ENCODE measurements at places on chromosomes 7 and 10.

- H3K27ac ChIP-seq: no peak overlapping the region
- no peaks in the 10 kb centered on the region for H3K27me3 ChIP-seq
- no peaks in the 10 kb centered on the region for H3K36me3 ChIP-seq
- peaks cover 16% of the 10 kb centered on the region for H3K4me1 ChIP-seq
- H3K4me3 ChIP-seq: no peak overlapping the region
Measured at GRCh38 chr10:36185097-36185496, 543.0 kb upstream of the FZD8 start.

GRCh38 chr10:60799971-60800650 is 21.8 kb downstream of the CDK1 start:
- DNase-seq: no peak
- no peak overlapping the region for H3K27ac ChIP-seq
- no peak overlapping the region for H3K4me3 ChIP-seq
- no peaks in the 10 kb centered on the region for H3K4me1 ChIP-seq
- no peaks in the 10 kb centered on the region for H3K27me3 ChIP-seq

GRCh38 chr10:59945590-59945989 is 39.2 kb upstream of the CCDC6 start:
- no peak overlapping the region for H3K4me3 ChIP-seq
- DNase-seq: no peak
- H3K36me3 ChIP-seq: no peaks in the 10 kb centered on the region
- no peaks in the 10 kb centered on the region for H3K27me3 ChIP-seq

GRCh38 chr7:155744971-155745683 is 67.1 kb downstream of the SHH start:
- H3K4me1 ChIP-seq: peaks cover 37% of the 10 kb centered on the region
- no peak overlapping the region for H3K27ac ChIP-seq

DNA sequence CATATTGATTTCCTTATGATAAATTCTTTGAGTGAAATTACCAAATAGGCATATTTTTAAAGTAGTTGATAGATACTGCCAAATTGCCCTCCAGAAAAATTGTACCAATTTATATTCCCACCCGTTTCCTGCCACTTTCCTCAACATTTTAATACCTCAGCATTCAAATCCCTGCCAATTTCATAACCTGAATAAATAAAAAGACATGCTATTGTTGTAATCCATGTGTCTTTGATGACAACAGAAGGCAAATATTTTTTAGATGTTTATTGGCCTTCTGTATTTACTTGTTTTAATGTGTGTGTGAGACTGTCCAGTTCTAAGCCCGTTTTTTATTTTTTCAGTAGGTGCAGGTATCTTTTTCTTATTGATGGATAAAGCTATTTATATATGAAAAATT is 71.7 kb downstream of the TEX36 start:
- H3K27ac ChIP-seq: no peak overlapping the region
- peaks cover 13% of the 10 kb centered on the region for H3K4me1 ChIP-seq
- no peaks in the 10 kb centered on the region for H3K36me3 ChIP-seq
- no peak for DNase-seq

DNA sequence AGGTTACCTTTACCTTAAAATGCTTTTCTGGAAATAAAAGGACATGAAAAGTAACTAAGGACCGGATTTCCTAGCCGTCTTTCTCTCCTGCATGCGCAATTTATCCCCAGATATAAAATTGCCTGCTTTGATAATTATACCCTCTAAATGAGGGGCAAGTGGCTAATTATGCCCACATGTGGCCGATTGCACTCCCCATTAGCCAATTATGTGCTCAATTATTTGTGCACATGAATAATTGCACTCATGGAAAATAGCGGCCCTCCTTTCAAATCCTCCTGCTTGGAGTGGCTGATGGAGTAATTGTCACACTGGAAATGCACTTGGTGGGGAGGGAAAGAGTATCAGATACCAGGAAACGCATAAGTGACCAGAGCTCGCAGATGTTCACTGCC is 66.4 kb upstream of the ATRNL1 start:
- H3K27ac ChIP-seq: no peak overlapping the region
- H3K4me1 ChIP-seq: no peaks in the 10 kb centered on the region
- DNase-seq: no peak
- no peaks in the 10 kb centered on the region for H3K36me3 ChIP-seq

GRCh38 chr7:126211875-126212274 is 1040.9 kb downstream of the GRM8 start:
- H3K27ac ChIP-seq: no peak overlapping the region
- no peaks in the 10 kb centered on the region for H3K4me1 ChIP-seq
- no peak for DNase-seq
- H3K27me3 ChIP-seq: no peaks in the 10 kb centered on the region

DNA sequence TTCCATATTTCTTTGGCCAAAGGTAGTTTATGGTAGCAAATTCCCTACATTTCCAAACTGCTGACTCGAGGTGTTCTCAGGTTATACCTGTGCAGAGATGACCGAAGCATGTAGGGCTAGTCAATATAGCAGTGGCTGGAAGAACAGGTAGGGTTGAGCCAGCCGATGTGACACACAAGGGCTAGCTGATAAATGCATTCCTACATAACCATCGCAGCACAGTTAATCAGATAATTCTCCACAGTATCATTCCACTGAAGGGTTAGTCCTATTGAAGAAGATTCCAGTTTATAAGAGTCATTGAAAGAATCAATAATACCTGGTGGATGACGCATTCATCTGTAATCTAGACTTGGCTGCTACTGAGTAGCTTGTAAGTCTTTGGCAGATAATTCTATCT is 220.0 kb downstream of the KIF20B start:
- no peak for DNase-seq
- H3K36me3 ChIP-seq: no peaks in the 10 kb centered on the region
- no peak overlapping the region for H3K27ac ChIP-seq
- no peaks in the 10 kb centered on the region for H3K27me3 ChIP-seq
- no peak overlapping the region for H3K4me3 ChIP-seq

DNA sequence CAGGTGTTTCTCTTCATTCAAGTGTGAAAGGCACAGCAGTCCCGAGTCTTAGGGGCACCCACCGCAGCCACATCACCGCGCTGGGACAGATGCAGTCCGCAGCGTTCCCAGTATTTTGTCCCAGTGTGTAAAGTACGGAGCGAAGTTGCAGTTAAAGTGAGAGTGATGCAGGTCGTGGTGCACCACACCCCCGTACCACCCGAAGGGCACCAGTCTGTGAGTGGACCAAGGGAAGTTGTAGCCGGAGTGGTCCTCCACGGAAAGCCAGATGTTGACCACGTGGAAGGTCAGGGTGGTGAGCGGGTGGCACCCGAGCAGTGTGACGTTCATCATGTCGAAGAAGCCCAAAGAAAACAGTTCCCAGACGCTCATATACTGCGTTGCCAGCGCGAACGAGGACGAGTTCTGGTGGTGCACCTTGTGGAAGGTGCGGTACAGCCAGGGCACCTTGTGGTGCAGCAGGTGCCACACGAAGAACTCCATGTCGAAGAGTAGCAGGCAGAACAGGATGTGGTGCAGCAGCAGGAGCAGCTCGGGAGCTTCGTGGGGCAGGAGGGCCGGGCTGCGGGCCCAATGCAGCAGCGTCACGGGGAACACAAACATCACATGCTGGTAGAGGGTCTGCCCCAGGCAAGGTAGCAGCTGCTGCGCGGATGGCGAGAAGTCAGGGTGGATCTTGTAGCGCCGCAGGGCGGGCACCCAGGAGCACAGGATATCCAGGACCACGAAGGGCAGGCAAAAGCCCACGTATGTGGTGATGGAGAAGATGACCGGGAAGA is 526 bp downstream of the CH25H start:
- H3K4me1 ChIP-seq: peaks cover 15% of the 10 kb centered on the region
- H3K36me3 ChIP-seq: no peaks in the 10 kb centered on the region
- peak; percentile 74 for DNase-seq

DNA sequence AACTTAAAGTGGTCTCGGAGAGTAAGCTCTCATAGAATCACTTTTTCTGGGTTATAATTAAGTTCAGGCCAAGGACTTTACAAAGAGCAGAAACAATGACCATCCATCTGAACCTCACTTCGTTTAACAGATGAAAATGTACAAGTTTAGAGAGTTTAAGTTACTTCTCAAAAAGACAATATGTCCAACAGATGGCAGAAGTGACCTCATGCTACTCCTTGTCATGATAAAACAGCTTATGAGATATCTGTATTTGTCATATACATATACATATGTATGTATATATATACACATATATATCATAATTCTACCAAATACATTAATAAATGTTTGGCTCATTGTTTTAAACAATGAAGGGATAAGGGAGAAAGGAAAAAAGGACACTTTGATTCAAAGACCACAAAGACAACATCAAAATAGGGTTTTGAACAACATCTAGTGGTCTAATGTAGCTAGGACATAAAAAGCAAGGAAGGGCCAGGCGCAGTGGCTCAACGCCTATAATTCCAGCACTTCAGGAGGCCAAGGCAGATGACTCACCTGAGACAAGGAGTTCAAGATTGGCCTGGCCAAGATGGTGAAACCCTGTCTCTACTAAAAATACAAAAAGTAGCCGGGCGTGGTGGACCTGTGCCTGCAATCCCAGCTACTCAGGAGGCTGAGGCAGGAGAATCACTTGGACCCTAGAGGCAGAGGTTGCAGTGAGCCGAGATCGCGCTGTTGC is 17.8 kb downstream of the NAPEPLD start:
- H3K36me3 ChIP-seq: no peaks in the 10 kb centered on the region
- H3K27ac ChIP-seq: no peak overlapping the region
- no peak overlapping the region for H3K4me3 ChIP-seq
- H3K4me1 ChIP-seq: peaks cover 8% of the 10 kb centered on the region
- no peak for DNase-seq
- no peaks in the 10 kb centered on the region for H3K27me3 ChIP-seq

GRCh38 chr10:77229704-77230103 is 407.9 kb downstream of the KCNMA1 start:
- no peak overlapping the region for H3K4me3 ChIP-seq
- H3K27ac ChIP-seq: peak overlapping the region; percentile 87
- no peak for DNase-seq
- H3K27me3 ChIP-seq: no peaks in the 10 kb centered on the region

All from sigmoid colon (tissue), 7 donors.